ENCODE measurements at places on chromosomes 2 and 18.
A peak's percentile ranks its signal among the peaks of the same experiment; 100 is the strongest.

GRCh38 chr2:162967811-162968210 lies 129.2 kb upstream of the KCNH7 start:
- DNase-seq = no peak

DNA sequence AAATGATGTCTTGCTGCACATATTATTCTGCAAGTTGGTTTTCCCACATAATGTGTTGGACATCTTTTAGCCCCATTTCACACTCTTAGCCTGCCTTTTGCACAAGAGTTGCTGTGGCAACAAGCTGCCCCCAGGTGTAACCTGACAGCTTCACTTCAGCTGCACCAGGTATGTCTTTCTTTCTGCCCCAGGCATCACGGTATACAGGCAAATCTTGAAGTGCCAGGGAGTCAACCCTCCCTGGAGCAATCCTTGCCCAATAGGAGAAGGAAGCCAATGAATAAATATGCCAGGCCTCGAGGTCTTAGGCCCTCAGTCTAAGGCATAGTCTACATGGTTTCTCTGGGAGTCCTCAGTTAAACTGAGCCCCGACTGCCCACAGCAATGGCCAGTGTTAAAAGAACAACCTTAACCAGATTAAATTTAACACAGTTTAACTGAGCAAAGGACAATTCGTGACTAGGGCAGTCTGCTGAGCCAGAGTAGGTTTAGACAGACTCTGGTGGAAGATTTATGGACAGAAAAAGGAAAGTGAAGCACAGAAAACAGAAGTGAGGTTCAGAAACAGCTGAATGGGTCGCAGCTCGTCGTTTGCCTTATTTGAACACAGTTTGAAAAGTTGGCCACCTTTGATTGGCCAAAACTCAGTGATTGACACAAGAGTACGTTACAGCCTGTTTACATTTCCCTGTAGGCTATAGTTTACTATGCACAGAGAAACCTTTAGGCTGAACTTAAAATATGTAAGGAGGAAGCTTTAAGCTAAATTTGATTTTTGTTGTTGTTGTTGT lies 32.0 kb upstream of the C1QL2 start:
- DNase-seq = no peak

GRCh38 chr2:179262077-179262660 lies 2.5 kb downstream of the SESTD1 start:
- DNase-seq = no peak

DNA sequence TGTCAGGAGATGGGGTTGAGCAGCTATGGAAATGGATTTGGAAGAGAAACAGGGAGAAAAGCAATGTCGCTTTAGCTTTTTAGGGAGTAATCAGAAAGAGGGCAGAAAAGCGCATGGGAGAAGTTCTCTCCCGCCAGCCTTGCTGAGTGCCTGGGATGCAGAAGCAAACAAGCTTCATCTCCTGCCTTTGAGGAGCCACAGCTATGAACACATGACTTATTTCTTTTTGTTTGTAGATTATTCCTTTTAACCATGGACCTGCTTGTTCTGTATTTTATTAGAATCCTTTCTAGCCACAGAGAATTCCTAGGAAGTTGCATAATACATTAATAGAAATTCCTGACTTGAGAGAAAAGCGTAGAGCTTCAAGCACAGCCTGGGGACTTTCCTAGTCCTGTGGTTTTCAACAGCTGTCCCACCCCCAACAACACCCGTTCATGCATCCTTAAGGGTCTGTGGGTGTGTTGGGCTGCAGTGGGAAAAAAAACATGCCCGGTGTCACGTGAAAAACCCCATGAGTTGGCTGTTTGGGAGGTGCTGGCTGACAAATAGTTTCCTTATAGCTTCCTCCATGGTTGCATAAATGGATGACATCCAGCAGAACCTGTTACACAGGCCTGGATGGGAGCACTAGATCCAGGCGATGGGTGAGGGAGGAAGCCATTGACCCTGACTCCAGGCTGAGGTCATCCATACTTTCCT lies 14.9 kb downstream of the SLC9A4 start:
- DNase-seq = peak; percentile 19

- peak; percentile 69 for DNase-seq
Observed at GRCh38 chr2:218230882-218231281, 13.9 kb downstream of the ARPC2 start.

Measured in ELR (cell line).